ENCODE measurements at places on chromosomes 11 and 22. TPM values are rescaled to one million over a fixed set of nuclear protein-coding genes. Genes with fewer than 3 reads are reported as not detected.

ZNF280B gene
- total RNA-seq = 1.3 TPM

PIWIL4 gene
- total RNA-seq = 0.35 TPM

LTO1 gene
- 11.4 TPM for total RNA-seq

PLET1 gene
- not detected for total RNA-seq

CBLIF gene
- not detected for total RNA-seq

PDE2A gene
- total RNA-seq = not detected

CDC45 gene
- 28.6 TPM for total RNA-seq

CD44 gene
- 419 TPM for total RNA-seq

FOSL1 gene
- total RNA-seq = 87.1 TPM

Measured in airway epithelial cell (primary cell).